ENCODE measurements at places on chromosomes 13 and 19.

GRCh38 chr13:101332583-101332982 is 83.7 kb downstream of the NALCN start:
- DNase-seq = no peak

DNA sequence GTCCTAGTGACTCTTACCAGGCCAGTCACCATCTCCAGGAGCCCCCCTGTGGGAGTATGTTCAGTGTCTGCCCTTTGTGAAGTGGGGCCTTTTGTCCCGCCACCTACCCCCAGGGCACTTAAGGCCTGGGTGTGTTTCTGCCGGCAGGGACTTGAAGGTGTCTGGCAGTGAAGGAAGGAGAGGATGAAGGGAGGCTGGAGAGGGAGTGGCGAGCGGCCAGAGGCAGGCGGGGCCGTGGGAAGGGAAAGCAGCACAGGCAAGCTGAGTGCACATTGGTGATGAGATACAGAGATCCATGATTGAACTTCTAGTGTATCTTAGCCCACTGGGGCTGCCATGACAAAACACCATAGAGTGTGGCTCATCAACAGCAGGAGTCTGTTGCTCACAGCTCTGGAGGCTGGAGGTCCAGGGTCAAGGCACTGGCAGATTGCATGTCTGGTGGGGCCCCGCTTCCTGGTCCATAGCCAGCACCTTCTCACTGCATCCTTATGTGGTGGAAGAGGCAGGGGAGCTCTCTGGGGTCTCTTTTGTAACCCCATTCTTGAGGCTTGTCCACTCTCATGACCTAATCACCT is 17.5 kb downstream of the CUL4A start:
- DNase-seq = no peak

- no peak for DNase-seq
Observed at GRCh38 chr13:43770871-43771270, 15.9 kb downstream of the ENOX1 start.

DNA sequence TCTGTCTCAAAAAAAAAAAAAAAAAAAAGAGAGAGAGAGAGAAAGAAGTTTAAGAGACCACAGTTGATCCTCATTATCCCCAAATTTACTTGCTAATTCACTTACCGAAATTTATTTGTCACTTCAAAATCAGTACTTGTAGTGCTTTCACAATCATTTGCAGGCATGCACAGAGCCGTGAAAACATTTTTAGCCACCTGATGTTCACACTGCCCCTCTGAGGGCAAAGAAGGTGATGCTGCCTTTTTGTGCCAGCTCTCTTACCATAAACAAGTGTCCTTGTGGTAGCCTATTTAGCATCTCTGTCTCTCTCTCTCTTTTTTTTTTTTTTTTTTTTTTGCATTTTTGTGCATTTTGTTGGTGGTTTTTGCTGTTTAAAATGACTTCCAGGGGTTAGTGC is 24.1 kb upstream of the CASP14 start:
- no peak for DNase-seq

DNA sequence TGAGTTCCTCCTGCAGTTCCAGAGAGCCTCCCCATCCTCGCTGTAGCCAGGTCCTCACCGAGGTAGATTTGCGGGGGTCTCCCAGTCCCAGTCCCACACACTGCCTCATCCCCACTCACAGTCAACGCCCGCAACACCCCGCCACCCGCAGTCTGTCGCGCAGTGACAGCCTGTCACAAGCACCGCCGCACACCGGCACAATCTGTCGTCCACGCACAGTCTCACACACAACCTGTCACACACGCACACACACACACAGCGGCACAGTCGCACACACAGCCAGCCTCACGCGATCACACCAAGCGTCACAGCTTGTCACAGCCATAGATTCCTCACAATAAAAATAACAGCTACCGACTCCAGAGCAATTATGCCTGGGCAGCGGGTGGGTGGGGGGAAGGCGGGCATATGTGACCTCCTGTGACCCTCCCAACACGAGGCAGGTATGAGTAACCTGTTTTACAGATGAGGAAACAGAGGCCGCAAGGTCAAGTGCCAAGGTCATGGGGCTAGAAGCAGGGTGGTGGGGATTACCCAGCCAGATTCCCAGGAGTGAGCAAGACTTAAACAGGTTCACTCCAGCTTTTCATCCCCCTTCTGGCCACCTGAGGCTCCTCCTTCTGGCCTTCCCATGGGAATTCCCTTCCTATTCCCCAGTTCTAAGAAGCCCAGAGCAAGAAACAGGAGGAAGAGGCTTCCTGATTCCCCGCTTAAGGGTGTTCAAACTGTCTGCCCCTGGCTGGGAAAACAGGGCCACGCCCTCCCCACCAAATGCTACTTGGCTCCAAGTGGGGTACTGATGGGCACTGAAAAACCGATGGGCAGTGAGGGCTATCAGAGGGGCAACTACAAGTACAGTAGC is 13.9 kb downstream of the NFIX start:
- no peak for DNase-seq

- DNase-seq = no peak
Observed at GRCh38 chr19:47309608-47310007, at the start of gene C5AR1. Gene C5AR1 (plus strand): TSS chr19:47309861. CDS start chr19:47309896, 35 bp downstream.

GRCh38 chr19:29625186-29625651 is 19.1 kb downstream of the POP4 start:
- no peak for DNase-seq

DNA sequence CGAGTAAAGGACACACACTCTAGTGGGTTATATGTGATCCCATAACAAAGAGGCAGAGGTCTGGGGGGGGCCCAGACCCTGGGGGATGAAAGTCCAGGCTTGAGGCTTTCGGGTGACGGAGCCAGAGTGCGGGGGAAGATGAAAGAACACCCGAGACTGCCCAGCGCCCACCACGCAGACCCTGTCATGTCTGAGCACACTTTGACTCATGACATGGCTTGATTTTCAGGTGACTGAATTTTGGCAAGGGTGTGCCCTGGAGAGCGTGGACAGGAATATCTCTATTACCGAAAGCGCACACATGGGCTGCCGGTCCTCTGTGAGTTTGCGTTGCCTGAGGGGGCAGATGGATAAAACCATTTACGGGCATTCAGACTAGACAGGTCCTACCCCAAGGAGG is 192.0 kb upstream of the SOX1 start:
- DNase-seq = no peak

DNA sequence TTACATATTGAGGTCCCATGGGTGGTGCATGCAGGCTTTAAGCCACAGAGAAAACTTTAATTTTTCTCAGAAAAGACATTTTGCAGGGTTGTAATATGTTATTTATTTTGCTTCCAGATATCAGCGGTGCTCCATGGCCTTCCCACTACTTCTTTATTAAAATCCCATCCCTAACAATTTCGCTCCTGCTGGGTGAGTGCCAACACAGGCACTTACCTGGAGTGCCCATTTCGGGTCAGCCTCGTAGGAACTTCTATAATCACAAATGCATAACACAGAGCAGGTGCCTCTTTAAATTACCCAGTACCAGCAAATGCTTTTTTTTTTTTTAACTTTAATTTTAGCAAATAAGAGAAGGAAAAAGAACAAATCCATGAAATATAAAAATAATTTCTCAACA is 86.4 kb downstream of the EFNB2 start:
- no peak for DNase-seq

- no peak for DNase-seq
Observed at GRCh38 chr13:66778461-66778860, 451.7 kb downstream of the PCDH9 start.

DNA sequence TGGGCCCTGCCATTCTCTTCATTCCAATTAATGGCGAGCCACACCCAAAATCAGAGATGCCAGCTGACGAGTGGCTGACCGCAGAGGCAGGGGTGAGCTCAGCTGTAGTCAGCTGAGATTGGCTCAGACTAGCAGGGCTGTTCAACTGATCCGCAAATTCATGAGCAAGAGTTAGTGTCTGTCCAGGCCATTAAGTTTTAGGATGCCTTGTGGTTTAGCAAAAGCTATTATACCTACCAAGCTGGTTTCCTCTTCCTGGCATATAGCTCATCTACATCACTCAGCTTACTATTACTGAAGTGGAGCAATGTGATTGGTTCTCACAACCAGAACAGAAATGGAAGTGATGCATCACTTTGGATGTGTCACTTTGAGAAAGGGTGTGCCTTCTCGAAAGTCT is 148.7 kb downstream of the NALCN start:
- no peak for DNase-seq

- no peak for DNase-seq
Observed at GRCh38 chr19:2309734-2310362, 1.9 kb upstream of the LINGO3 start.

- DNase-seq = no peak
Observed at GRCh38 chr13:99353836-99354235, 46.6 kb upstream of the GPR183 start.

GRCh38 chr19:46076951-46077814 is 36.4 kb upstream of the IGFL4 start:
- DNase-seq = no peak

GRCh38 chr19:13215572-13216380 is 65.6 kb downstream of the IER2 start:
- DNase-seq = no peak
